Activated naive CD4-positive, alpha-beta T cell treated with anti-CD3 and anti-CD28 coated beads, Interleukin-2, amount 10 ng/mL, durations not matched to agents 7 days and 5 days (primary cell): ENCODE measurements at places on chromosomes 6 and 20.

GRCh38 chr20:5967469-5967868 is 17.0 kb downstream of the MCM8 start:
- DNase-seq, result no peak

- DNase-seq, result no peak
Observed at GRCh38 chr6:53889365-53889764, 94.6 kb downstream of the LRRC1 start.

DNA sequence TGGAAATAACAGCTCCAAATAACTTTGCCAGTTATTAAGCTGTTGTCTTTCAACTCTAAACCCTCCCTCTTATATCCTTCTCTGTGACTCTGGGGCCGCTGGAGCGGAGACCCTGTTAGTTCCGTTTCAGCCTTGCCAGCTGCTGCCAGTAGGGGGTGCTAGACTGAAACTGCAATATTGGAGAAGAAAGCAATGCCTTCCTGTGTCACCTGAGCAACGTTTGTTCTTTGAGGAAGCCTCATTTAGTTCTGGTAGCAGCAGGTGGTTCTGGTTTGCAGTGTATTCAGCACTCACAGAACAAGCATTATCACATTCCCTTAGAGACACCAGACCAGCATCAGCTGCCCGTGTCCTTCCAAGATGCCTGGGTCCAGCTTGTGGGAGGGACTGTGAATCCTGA is 22.9 kb upstream of the JAG1 start:
- peak; percentile 27 for DNase-seq

- no peak for DNase-seq
Observed at GRCh38 chr6:10381830-10382208, 33.1 kb downstream of the TFAP2A start.

DNA sequence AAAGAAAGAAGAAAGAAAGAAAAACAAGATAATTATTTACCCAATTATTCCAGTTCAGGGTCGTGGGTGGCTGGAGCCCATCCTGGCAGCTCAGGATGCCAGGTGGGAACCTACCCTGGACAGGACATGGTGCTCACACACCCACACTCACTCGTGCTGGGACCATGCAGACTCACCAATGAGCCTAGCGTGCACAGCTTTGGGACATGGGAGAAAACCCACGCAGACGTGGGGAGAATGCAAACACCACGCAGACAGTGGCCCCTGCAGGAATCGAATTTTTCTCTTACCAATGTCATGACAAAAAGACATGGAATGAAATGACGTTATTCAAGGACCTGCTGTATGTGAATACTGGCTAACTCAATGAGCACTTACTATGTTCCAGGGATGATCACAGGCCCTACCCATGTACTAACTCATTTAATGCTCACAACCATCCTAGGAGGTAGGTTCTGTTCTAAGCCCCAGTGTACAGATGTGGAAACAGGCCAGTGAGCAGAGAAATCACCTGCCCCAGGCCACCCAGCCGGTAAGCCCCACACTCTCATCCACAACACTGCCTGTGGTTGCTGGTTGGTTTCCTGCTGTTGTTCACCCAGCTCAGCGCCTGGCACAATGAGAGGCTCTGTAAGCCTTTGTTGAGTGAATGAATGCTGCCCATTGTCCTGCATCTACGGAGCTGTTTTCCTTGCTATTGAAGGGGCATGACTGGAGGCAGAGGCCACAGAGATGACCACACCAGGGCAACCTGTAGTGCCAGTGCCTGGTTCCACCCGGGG is 6.8 kb upstream of the PI16 start:
- peak; percentile 73 for DNase-seq

DNA sequence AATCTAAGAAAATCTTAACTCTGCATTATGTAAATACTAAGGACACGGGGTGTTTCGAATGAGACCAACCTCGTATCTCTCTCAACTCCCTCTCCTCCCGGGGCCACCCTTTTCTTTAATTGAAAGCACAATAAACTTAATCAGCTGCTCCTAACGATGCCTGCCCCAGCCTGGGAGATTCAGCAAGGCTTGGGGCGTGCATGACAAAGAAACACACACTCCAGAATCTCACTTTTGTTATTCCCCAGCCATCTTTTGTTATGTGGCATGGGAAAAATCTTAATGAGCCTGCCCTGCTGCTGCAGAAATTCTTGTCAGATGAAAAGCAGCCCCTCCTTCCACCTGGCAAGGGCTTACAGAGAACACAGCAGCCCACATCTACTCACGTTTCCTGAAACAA is 117.4 kb downstream of the TTLL2 start:
- no peak for DNase-seq

- no peak for DNase-seq
Observed at GRCh38 chr6:82144007-82144851, 103.3 kb downstream of the IBTK start.

DNA sequence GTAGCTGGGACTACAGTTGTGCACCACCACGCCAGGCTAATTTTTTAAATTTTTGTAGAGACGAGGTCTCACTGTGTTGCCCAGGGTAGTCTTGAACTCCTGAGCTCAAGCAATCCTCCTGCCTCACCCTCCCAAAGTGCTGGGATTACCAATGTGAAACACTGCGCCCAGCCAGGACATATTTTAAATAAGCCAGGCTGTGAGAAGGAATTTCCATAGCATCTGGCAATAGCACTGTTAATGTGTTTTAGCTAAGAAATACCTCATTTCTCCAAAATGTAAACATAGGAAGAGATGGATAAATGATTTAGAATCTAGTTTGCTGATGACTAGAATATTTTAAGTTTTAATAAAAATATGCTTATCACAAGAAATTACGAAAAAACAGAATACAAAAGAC is 27.0 kb upstream of the SLA2 start:
- no peak for DNase-seq

DNA sequence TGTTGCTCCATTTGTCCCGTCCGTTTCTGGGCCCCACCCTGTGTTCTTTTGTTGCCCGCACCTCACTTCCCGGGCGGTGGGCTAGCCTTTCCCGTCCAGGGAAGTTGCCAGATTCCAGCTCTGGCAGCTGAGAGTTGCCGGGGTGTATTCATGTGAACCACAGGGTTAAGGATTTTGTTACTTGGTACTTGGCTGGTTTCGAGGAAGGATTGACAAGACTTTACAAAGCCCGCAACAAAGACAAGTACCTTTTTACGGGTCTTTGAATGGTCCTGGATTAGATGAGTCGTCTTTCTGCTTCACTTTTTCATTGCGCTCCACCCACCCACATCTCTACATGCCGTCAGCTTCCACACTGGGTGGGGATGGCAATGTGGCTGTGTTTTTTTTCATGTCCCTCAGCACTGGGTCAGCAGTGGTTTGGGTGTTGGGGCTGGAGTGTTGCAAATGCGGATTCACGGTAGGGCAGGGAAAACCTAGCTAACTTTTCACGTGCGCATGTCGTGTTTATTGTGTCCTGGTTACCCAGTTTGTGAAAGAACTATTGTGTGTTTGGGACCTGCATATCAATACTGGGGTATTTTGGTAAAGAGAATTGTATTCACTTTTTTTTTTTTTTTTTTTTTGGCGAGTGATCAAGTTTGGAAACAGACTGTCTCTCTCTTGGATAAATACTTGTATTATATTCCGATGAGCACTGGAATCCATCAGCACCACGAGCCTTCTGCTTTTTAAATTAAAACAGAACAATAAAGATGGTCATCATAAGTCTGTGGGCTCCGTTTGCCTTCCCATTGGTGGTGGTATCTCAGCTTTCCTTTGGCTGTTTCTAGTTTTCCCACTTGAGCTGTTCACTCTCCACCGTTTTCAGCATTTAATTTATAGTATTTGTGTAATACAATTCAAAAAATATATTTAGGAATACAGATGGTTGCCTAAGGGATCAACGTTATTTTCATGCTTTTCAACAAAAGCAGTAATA is 1.2 kb downstream of the DUSP22 start:
- DNase-seq, result peak; percentile 44

- no peak for DNase-seq
Observed at GRCh38 chr20:51284176-51284575, 258.3 kb downstream of the NFATC2 start.

DNA sequence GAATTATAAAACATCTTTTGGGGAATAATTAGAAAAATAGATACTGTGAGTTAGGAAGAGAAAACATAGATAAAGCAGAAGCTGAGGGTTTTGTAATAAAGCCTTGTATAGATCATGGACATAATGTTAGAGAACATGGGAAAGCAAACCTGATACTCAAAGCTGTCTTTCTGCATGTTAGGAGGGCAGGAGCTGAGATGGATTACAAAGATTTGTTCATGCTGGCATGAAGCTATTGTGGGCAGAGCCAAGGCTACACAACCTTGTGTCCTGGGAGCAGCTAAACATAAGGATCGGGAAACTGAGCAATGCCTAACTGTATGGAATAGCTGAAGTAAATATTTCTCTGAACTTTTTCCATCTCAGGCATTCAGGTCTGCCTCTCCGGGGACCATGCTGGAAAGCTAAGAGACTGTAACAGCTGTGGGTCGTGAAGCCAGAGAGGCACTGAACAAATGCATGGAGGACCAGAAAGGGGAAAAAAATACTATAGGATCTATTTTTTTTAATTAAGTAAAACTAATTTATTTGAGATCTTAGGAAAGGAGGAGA is 28.2 kb upstream of the CNKSR3 start:
- no peak for DNase-seq

- DNase-seq, result no peak
Observed at GRCh38 chr6:3831761-3832530, 17.2 kb upstream of the FAM50B start.

GRCh38 chr20:15913391-15914025 is 659.7 kb downstream of the KIF16B start:
- no peak for DNase-seq

DNA sequence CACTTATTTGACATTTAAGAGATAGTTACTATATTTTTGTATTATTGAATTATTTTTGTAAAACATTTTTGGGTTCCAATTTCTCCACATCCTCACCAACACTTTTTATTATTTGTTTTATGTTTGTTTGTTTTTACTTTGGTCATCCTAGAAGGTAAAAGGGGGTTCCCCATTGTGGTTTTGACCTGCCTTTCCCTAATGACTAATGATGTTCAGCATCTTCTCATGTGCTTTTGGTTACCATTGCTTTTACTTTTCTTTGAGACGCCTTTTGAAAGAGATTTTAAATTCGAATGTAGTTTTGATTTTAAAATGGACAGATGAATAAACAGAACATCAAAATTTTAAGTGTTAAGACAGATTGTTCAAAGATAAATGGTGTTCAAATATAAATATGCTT is 46.9 kb downstream of the AK9 start:
- DNase-seq, result no peak

DNA sequence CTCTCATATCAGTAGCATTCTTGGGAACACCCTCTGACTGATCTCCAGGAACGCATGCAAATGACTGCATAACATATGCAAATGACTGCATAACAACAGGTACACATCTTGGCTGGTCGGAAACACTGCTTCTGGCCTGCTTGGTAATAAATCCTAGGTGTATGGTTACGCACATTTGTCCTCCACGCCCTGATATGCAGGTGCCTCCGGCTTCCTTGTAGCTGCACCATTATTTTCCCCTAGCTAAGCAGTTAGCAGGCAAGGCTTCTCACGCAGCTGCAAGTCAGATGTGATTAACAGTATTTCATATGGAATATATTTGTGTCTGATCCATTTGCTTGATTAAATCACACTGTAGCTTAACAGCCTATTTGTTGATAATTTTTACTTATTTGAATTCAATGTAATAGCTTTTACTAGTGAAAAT is 5.9 kb downstream of the RPS6KA2 start:
- DNase-seq, result no peak

DNA sequence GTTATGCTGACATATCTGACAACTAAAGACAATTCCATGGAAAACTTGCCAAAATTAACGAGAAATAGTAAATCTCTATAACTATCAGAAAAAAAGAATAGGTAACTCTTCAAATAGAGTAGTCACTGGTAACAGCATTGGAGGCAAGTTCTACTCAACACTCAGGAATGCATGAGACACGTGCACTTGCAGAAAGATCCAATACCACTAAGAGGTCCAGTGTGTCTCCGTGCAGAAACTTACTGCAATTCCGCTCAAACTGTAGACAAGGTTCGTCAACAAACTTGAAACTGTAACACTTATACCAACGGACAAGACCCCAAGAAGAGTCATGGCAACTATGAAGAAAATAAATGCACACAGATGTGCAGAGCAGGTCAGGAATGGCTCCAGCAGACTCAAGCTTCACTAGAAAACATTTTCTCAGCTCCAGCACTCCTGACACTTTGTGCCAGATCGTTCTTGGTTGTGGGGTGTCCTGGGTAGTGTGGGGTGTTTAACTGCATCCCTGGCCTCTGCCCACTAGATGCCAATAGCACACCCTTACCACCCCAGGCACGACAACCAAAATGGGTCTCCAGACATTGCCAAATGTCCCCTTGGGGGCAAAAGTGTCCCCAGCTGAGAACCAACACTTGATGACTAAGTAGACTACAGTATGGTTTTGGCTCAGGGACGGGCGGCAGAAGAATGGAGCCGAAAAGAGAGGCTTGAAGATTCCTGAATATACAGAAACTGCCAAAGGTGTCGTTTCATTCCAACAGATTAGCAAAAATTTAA is 134.8 kb downstream of the DTNBP1 start:
- DNase-seq, result no peak

DNA sequence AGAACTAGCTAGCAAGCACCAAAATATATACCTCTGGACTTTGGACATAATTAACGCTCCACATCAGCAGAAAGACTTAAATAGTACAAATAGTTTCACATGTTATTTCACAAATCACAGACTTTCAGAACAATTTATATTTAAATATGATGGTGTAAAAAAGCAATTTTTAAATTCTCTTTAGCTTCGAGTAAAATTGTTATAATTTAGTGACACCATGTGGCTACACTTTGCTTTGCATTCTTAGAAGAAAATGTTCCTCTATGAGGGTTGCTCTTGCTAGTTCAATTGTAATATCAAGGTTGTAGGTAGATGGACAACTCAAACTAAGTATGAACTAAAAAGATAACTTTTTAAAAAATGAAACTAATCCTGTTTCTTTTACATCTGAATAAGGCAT is 69.0 kb downstream of the BTBD9 start:
- DNase-seq, result no peak

DNA sequence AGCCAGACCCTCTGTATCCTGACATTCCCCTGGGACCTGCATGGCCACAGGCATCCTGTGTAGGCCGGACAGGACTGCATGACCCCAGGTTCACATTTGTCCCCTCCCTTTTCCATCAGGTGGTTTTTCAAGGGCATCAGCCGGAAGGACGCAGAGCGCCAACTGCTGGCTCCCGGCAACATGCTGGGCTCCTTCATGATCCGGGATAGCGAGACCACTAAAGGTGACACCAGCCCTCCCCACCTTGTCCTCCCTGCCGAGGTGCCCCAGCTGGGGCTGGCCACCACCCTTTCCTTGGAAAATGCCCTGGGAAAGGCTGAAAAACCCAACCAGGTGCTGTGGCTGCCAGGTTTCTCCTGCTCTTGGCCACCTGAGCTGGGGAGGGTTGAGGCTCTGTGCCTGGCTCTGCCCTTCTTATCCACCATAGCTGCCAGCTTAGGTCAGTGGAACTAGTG is 27.6 kb downstream of the HCK start:
- no peak for DNase-seq

GRCh38 chr20:38132156-38132909 is 32.7 kb downstream of the TGM2 start:
- peak; percentile 13 for DNase-seq

DNA sequence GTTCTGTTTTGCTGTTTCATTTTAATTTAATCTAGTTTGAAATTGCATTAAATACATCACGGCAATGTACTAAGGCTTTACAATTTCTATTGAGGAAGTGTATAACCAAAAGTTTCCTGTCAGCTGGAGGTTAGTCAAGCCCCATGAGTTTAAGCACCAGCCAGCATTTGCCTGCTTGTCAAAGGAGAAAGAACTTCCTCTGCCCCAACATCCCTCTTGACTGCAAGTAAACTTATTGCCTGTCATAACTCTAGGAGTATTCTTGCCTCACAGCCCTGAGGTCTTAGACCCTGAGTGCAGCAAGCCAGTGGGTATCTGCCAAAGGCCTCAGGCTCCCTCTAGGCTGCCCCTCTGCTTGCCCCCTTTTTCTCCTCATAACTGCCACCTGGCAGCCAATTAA is 106.7 kb upstream of the INSM1 start:
- no peak for DNase-seq
